ENCODE measurements at places on chromosomes 7 and 10.

DNA sequence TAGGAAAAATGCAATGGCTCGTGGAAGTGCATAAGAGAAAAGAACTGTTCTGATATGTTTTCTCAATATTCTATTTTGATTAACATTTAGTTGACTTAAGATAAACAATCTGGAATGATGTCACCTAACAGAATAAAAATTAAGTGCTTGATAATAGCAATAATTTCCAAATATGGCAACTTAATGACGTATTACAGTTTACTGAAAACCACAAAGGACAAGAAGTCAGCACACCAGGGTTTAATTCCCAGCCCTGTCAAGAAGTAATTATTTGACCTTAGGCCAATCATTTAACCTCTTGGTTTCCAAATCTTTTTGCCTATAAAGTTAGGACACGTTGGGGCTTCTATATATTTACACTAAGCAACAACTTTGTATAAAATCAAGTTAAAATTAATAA, 95.7 kb downstream of the CABCOCO1 start:
- no peak for DNase-seq

DNA sequence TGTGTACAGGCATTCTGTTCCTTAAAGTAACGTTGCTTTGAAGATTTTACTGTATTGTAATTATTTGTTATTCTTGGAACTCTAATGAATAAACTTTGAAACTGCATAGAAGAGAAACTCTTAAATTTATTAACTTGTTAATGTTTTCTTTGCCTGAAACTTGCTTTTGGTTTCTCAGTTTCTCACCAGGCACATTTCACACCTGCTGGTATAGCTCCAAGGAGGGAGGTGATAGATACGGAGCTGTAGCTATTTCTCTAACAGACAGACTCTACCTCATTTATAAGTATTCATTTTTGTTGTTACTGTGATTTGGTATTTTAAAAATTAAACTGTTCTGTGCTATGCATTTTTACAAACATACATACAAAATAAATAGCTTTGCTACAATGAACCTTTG, 32.7 kb downstream of the R3HCC1L start:
- no peak for DNase-seq

DNA sequence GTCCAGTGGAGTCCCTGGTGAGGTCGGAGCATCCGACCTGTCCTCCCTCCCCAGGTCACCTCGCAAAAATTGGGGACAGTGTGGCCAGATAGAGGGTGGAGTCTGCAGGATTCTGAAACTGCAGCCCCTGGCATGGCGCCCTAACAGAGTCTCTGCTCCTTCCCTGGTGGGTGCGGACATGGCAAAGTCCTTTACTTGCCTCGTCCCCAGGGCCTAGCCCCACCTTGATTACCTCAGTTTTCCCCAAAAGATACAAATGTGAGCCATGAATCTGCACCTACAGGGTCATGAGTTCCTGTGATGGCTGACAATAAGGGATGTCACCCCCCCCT, 47.7 kb downstream of the NPVF start:
- no peak for DNase-seq

DNA sequence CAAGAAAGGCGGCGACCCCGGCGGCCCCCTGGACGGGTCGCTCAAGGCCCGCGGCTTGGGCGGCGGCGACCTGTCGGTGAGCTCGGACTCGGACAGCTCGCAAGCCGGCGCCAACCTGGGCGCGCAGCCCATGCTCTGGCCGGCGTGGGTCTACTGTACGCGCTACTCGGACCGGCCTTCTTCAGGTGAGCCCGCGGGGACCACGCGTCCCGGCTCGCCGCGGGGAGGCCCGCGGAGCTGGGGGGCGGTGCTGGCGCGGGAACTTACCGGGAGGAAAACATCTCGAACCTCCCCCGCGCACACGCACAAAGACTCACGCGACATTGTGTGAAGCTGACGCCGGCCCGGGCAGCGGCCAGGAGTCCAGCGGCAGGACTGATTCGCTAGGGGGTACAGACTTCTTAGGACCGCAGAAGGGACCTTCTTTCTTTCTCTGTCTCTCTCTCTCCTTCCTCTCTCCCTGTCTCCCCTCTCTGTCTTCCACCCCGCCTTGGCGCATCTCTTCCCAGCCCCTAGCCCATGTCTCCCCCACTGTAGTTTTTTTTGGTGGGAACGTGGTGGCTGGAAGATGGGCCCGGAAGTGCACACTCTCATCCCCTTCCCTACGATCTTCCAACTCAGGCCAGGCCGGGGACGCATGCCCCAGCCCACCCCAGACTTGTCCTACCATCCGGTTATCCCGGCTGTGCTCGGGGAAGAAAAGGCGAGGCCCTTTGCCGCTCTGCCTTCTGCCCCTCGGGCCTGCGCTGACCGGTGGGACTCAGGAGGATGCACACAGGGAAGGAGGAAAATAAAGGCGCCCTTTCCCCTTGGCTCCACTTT, 1.2 kb downstream of the EN2 start:
- no peak for DNase-seq

DNA sequence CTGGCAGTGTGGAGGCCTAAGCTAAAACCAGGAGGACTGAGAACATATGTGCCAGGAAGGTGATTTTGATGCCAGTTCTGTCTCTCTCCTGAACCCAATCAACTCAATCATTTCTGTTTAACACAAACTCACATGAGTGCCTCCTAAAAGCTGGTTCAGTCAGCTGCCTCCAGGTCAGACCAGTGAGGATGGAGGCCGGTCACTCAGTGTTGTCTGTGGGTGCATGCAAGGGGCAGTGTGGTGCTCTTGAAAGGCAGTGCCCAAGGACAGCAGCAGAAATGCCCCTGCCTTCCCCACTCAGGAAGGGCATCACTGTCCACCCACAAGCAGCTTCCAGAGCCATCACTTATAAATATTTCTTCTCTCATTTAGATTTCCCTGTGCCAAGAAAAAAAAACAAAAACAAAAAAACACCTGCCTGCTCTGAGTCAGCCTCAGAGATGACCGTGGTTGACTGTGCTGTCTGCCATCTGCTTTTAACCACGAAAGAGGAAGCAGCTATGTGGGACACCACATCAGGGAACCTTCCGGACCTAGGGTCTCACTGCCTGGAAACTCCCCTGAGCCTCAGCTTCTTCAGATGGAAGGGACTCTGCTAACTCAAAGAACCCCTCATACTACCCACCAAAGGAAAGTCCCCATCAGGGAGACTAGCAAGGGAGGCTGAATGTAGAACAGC, 39.1 kb downstream of the VOPP1 start:
- peak; percentile 90 for DNase-seq

GRCh38 chr10:70174058-70174741, 3.9 kb upstream of the SAR1A start:
- DNase-seq, result peak; percentile 64

DNA sequence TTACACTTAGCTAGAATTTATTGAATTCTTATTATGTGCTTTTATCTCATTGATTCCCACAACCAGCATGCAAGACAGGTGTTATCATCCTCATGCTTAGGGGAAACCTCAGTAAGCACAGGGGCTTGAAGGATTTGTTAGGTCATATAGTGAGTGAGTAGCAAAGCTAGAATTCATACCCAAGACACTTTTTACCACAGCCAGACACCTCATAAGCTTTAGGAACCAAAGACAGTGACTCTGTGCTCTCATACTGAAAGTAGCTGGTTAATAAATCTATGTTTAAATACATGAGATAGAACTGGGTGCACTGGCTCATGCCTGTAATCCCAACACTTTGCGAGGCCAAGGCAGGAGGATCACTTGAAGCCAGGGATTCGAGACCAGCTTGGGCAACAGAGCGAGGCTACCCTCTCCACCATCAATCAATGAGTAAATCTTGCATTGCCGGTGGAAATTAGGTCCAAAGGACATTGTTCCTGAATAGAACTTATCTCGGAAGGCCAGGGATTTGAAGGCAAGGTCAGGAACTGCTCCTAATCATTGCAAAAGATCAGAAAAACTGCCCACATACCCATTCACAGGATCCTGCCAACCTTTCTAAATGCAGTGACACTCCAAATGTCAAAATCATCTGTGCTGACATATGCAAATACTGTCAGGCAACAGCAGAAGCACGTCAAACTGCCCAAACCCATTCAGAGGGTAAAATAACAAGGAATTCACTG, 523.5 kb downstream of the PARD3 start:
- DNase-seq, result no peak

DNA sequence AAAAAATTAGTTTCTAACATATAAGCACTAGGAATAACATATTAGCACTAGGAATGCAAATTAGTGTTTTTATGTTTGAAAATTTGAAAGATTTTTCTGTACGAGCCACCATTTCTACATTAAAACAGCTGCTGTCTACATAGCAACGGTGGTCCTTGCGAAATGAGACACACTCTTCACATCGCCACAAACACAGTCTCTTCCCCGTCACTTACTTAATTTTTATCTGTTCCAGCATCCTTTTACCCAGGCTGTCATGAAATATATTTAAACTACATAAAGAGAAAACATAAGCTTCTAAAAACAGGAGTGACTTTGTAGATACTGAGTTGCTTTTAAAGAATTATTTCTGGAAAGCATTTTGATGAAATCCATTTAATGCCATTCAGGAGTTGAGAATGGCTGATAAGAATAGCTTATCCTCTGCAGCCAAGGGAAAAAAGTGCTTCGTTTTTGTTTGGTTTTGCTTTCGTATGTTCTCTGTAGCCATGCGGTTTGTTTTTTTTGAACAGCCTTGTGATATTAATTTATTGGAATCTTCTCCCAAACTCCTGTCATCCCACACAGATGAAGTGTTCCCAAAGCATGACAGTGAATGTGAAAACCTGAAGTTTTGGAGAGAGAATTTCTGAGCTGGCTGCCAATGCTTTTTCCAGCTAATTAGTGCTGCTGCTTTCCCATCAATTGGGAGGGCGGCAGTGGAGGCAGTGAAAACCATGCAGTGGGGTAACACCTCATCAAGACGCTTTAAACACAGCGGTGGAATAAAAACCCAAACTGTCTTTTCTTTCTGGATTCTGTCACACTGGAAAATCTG, 603.7 kb upstream of the ADARB2 start:
- DNase-seq, result no peak

DNA sequence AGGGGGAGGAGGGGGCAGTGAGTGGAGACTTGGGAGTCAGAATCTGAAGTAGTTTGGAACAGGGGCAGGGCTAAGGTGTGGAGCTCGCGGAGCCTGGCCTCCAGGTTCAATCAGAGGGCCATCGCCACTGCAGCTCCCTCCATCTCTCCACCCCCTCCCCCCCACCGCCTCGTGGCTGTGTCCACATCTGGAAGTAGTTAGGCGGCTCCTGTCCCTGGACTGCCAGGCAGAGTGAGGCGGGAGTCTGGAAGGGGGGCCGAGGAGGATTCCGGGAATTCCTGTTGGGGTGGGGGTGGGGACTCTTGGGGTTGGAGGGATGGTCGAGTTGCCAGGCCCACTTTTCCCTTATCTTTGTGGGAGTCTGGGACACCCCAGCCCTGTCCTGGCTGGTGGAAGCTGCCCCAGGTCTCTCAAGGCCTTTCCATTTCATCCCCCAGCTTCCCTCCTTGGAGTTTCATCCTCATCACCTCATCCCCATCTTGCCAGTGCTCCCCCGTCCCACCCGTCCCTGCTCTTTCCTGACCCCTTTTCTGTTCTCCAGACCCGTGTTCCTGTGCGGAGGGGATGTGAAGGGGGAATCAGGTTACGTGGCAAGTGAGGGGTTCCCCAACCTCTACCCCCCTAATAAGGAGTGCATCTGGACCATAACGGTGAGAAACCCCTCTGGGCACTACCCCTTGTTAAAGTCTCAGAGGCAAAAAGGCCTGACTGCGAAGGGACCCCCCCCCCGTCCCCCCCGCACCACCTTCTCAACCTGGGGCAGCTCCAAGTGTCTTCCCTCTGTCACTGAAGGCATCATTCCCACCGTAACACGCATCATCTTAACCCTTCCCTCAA, 944 bp downstream of the PCOLCE start:
- no peak for DNase-seq

GRCh38 chr10:107747851-107748250, 583.3 kb upstream of the SORCS1 start:
- DNase-seq, result no peak

GRCh38 chr10:47114680-47115186, 185.3 kb upstream of the GDF10 start:
- DNase-seq, result no peak

DNA sequence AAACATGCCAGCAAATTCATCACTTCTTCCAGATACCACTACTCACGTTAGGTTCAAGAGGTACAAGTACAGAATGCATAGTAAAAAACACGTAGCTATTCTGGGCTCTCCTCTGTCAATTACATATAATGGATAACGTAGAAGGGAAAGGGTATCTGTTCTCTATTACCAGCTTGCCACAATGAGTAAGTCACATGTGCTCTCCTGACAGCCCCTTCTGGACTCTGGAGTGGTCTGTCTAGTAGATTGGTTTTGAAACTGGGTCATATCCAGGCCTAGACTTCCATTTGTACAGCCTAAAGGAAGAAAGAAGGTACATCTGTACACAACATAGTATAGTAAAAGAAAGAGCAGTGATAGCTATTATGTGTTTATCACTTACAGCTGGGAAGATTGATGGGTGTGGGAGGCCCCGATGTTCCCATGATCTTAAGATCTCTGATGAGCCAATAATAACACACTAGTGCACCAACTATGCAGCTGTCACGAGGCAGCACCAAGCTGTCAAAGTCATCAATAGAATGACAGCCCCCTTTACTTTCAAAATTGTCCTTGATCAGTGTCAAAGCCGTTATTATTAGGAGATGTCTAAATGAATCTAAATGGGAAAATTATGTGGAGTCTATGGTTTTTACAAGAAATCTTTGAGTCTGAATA, 161.9 kb upstream of the AGK start:
- DNase-seq, result no peak

- DNase-seq, result no peak
Measured at GRCh38 chr7:138433583-138434443, 26.2 kb upstream of the TRIM24 start.

GRCh38 chr7:128235471-128235870, 5.6 kb upstream of the LEP start:
- DNase-seq, result no peak

GRCh38 chr7:3371601-3372000, 70.5 kb downstream of the SDK1 start:
- no peak for DNase-seq

DNA sequence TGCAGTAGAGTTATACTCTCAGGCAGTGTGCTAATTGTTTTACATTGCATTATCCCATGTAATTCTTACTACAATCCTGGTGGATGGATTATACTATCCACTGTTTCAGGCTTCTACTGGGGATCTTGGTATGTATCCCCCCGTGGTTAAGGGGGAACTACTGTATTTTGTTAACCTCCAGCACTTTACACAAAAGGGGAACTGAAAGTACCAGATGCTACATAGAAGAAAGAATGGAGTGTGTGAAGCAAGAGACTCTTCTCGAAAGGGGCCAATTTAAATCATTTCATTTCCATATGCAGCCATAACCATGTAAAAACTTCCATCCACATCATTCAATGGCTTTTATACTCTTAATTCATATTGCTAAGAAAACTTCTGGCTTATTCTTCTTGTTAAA, 69.4 kb downstream of the C1GALT1 start:
- no peak for DNase-seq

DNA sequence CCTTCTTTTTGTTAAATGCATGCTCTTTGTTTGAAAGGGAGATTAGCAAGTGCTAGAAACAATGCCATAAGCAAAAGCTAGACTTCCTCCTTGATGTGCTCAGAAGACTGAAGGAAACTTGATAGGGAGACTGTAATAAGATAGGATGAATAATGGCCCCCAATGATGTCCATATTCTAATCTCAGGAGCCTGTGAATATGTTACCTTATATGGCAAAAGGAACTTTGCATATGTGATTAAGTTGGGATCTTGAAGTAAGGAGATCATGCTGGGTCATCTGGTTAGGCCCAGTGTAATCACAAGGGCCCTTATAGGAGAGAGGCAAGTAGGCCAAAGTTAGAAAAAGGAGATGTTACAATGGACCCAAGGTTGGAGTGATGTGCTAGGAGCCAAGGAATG, 13.6 kb upstream of the LIPM start:
- DNase-seq, result no peak

Data from activated effector memory CD4-positive, alpha-beta T cell treated with anti-CD3 and anti-CD28 coated beads, Interleukin-2, amount 50 U/mL, for 16 hours (primary cell).